ENCODE measurements at places on chromosomes 2 and 18. TPM values are rescaled to one million over a fixed set of nuclear protein-coding genes. Genes with fewer than 3 reads are reported as not detected.

GRCh38 chr2:6641956-6642355, 223.8 kb downstream of the CMPK2 start:
- H3K36me3 ChIP-seq, result no peaks in the 10 kb centered on the region
- no peak overlapping the region for H3K27ac ChIP-seq
- DNase-seq, result no peak
- no peak overlapping the region for H3K4me3 ChIP-seq
- peaks cover 11% of the 10 kb centered on the region for H3K27me3 ChIP-seq
- H3K4me1 ChIP-seq, result no peaks in the 10 kb centered on the region

DNA sequence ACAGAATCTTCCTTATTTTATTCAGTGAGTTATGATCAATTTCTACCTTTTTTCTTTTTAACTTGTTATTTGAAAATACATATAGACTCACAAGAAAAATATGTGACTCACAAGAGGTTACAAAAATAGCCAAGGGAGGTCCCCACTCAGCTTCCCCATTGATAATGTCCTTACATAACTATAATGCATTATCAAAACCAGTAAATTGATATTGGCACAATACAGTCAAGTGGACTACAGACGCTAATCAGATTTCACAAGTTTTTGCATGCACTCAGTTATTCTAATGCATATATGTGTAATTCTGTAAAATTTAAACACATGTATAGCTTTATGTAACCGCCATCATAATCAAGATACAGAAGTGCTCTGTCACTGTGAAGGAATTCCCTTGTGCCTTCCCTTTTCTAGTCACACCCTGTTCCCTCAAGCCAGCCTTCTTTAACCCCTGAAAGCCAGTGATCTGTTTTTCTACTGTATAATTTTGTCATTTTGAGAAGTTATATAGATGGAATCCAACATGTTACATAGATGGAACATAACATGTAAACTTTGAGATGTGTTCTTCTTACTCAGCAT, 118.4 kb downstream of the ALMS1 start:
- peaks cover 52% of the 10 kb centered on the region for H3K36me3 ChIP-seq
- no peak overlapping the region for H3K27ac ChIP-seq
- no peak overlapping the region for H3K4me3 ChIP-seq
- no peaks in the 10 kb centered on the region for H3K27me3 ChIP-seq

GRCh38 chr2:86028766-86029381, 76.8 kb downstream of the POLR1A start:
- H3K36me3 ChIP-seq, result peaks cover 42% of the 10 kb centered on the region
- H3K4me1 ChIP-seq, result peaks cover 6% of the 10 kb centered on the region
- no peak overlapping the region for H3K27ac ChIP-seq
- H3K27me3 ChIP-seq, result no peaks in the 10 kb centered on the region
- no peak for DNase-seq
- H3K4me3 ChIP-seq, result no peak overlapping the region

DNA sequence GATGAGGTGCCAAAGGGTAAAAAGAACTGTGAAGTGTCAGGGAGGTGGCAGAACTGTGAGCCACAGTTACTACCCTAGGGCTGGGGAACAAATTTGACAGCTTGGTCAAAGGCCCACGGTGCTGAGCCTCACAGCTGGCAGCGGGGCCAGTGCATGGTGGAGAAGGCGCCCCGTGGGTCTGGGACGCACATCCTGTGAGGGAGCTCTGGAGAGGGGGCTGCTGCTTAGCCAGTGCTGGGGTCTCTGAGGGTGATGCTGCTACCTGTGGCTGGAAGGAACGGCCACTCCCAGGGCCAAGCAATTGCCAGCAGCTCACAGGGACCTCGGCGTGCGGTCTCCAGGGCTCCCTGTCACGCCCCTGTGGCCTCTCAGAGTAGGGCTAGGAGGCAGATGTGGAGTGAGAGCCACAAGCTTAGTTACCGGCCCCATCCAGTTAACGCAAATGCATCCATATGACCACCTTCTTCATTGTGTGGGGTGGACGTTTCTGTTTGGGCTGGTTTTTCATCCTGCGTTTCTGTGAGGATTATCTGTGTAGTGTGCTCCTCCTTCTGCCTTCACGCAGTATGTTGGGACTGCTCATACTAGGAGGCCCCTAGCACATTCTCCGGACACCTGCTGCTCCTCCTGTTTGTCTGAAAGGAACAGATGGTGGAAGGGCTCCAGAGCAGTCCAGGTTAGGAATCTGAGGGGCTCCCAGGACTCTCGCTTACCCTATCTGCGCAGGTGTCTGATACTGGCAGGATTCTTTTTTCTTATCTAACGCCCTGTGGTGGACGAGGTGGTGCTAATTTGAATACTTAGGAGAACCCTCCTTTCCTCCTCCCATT, 26.0 kb downstream of the STK25 start:
- H3K27me3 ChIP-seq, result no peaks in the 10 kb centered on the region
- no peaks in the 10 kb centered on the region for H3K4me1 ChIP-seq
- H3K36me3 ChIP-seq, result no peaks in the 10 kb centered on the region
- H3K4me3 ChIP-seq, result no peak overlapping the region

GRCh38 chr2:235314371-235314930, 179.4 kb upstream of the AGAP1 start:
- peaks cover 9% of the 10 kb centered on the region for H3K27me3 ChIP-seq
- H3K27ac ChIP-seq, result no peak overlapping the region
- no peak for DNase-seq
- H3K4me1 ChIP-seq, result no peaks in the 10 kb centered on the region

DNA sequence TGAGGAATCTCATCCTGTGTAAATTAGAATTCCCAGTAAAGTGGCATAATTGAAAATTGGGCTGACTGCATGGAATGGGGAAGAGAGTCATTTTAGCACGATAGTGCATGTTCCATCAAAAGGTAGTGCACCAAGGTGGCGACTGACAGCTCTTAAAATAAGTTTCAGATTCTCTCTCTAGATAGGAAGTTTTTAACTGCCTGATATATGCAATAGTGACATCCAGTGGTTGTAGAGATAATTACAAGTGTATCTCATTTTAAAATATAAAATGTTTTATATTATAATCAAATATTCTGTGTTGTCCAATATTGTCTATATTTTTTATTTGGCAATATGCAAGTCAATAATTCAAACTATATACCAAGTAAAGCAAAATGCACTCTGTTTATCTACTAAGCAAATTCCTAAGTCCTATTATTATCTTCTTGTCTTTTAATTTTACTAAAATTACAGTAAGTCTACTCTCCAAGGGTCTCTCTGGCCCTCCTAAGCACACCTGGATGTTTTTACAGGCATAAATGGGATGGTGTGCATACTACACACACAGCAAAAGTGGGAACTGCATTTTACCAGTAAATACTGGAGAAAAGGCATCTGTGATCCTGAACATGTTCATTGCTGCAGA, 397.7 kb upstream of the HNRNPA3 start:
- no peaks in the 10 kb centered on the region for H3K36me3 ChIP-seq
- H3K27me3 ChIP-seq, result no peaks in the 10 kb centered on the region
- no peak overlapping the region for H3K4me3 ChIP-seq
- no peak for DNase-seq
- peaks cover 40% of the 10 kb centered on the region for H3K4me1 ChIP-seq

DNA sequence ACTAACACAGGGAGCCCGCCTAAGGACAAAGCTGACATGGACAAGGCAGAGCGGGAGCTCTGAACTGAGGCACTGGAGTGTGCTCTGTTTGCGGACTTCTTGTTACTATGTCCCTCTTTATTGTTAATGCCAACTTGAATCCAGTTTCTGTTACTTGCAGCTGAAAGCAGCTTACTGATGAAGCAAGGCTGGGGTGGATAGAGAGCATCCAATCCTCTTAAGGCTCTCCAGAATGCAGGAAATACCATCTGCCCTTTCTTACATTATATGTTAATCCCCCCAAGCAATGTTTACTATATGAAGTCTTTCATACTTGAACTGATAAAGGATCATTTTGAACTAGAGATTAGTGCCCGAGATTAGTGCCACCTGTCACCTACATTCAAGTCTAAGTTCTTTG, 9.4 kb downstream of the FAM210A start:
- H3K27me3 ChIP-seq, result no peaks in the 10 kb centered on the region
- DNase-seq, result no peak
- peaks cover 36% of the 10 kb centered on the region for H3K36me3 ChIP-seq
- no peak overlapping the region for H3K27ac ChIP-seq

GRCh38 chr2:79977792-79978191, 326.8 kb downstream of the LRRTM1 start:
- no peak overlapping the region for H3K27ac ChIP-seq
- no peak overlapping the region for H3K4me3 ChIP-seq
- DNase-seq, result no peak
- no peaks in the 10 kb centered on the region for H3K27me3 ChIP-seq
- H3K36me3 ChIP-seq, result no peaks in the 10 kb centered on the region

DNA sequence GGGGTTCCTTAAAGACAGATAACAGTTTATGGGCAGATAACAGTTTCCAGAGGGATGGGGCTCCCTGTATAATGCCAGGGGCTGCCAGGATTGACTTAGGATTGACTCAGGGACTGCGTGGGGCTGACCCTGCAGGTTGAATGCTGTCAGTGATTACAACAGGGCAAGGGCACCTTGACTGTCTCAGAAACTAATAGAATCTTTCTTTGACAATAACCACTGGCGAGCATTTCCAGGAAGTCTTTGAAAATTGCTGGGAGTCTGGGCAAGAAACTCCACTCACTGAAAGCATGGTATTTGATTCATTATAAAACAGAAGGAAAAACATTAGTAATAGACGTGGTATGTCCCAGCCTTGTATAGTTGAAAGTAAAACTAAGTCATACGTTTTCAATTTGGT, 101.0 kb downstream of the GPD2 start:
- no peaks in the 10 kb centered on the region for H3K27me3 ChIP-seq
- DNase-seq, result no peak
- H3K4me3 ChIP-seq, result no peak overlapping the region
- H3K36me3 ChIP-seq, result peaks cover 20% of the 10 kb centered on the region
- H3K27ac ChIP-seq, result no peak overlapping the region
- peaks cover 34% of the 10 kb centered on the region for H3K4me1 ChIP-seq

- H3K4me1 ChIP-seq, result no peaks in the 10 kb centered on the region
- no peak overlapping the region for H3K27ac ChIP-seq
- no peaks in the 10 kb centered on the region for H3K36me3 ChIP-seq
- no peaks in the 10 kb centered on the region for H3K27me3 ChIP-seq
- DNase-seq, result no peak
- no peak overlapping the region for H3K4me3 ChIP-seq
Measured at GRCh38 chr2:164110515-164110914, 374.7 kb upstream of the FIGN start.

DNA sequence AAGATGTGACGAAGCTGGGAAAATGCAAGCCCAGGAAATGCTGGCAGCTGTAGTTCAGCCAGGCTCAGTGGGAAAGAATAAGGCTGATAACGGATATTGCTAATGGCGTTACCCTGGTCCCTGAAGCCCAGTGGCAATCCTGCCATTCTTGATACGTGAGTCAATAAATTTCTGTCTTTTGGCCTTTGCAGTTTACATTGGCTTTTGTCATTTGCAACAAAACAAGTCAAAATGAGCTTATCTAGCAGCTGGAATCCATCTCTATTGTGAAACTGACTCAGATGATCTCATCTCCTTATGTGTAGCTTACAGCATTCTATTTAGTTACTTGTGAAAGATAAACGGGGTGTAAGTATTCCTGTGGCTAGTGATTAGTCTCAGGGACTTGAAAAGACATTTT, 43.8 kb downstream of the ARL6IP6 start:
- no peak for DNase-seq
- H3K36me3 ChIP-seq, result peaks cover 11% of the 10 kb centered on the region
- no peak overlapping the region for H3K27ac ChIP-seq

GRCh38 chr2:98685930-98686887, 44.7 kb downstream of the MGAT4A start:
- peaks cover 34% of the 10 kb centered on the region for H3K36me3 ChIP-seq
- H3K4me3 ChIP-seq, result no peak overlapping the region
- no peaks in the 10 kb centered on the region for H3K27me3 ChIP-seq
- DNase-seq, result no peak

- DNase-seq, result no peak
- H3K4me1 ChIP-seq, result no peaks in the 10 kb centered on the region
- no peak overlapping the region for H3K4me3 ChIP-seq
- no peak overlapping the region for H3K27ac ChIP-seq
- H3K36me3 ChIP-seq, result no peaks in the 10 kb centered on the region
Measured at GRCh38 chr2:20398956-20399567, 47.8 kb upstream of the RHOB start.

DNA sequence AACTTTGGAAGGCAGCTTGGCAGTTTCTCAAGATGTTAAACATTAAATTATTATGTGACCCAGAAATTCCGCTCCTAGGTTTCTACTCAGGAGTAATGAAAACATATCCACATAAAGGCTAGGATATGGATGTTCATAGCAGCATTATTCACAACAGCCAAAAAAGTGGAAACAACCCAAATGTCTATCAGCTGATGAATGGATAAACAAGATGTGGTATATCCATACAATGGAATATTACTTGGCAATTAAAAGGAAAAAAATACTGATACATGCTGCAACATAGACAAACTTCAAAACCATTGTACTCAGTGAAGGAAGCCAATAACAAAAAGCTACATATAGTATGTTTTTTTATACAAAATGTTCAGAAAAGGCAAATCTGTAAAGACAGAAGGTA, 12.4 kb upstream of the FAM228A start:
- no peaks in the 10 kb centered on the region for H3K27me3 ChIP-seq
- H3K4me3 ChIP-seq, result no peak overlapping the region
- no peaks in the 10 kb centered on the region for H3K4me1 ChIP-seq
- no peaks in the 10 kb centered on the region for H3K36me3 ChIP-seq
- H3K27ac ChIP-seq, result no peak overlapping the region

DNA sequence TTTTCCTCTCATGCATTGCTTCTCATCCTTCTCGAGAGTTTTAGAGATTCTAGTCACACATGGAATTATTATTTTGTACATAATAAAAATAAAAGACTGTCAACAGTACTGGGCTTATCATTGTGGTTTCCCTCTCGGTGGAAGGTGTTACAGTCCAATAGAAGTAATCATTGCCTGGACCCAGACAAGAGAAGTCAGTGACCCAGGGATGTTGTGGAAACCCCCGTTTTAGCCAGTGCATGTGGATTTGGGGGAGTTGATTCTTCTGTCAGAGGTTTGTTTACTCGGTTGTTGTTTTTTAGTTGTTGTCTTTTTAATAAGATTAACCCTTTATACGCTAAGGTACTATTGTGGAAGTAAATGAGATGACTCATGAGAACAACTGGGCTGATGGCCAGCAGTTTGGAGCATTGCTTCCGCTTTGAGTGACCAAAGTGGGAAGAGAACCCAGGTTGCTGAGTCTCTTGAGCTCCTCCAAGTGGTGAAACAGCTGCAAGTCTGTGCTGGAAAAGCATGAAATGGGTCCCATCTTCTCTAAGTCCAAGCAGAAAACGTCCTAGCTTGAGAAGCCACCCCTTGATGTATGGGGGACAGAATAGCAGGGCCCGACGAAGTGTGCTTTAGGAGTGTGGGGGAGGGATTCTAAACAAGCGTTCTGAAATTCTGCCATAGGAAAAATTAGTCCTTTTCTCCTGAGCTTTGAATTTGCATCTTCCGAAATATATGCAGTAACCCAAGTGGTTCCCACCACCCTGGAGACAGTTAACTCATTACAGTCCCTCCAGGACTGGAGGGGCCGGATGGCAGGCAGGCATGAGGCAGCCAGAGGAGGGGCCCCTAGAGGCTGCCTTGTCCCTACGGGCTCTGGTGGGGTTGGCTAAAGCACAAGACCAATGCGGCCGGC, 61.8 kb upstream of the GPR45 start:
- peaks cover under 1% of the 10 kb centered on the region for H3K27me3 ChIP-seq
- H3K4me1 ChIP-seq, result no peaks in the 10 kb centered on the region
- DNase-seq, result no peak
- H3K36me3 ChIP-seq, result no peaks in the 10 kb centered on the region

TEKT4 gene
- total RNA-seq, result not detected

SLC38A11 gene
- not detected for total RNA-seq

RASGRP3 gene
- 5.8 TPM for total RNA-seq

LONRF2 gene
- not detected for total RNA-seq

ALPI gene
- not detected for total RNA-seq

SLC40A1 gene
- 3.0 TPM for total RNA-seq

LIMS4 gene
- total RNA-seq, result 0.82 TPM

FN1 gene
- 0.29 TPM for total RNA-seq

FBXO48 gene
- 1.5 TPM for total RNA-seq
